Stimulated activated CD4-positive, alpha-beta T cell treated with anti-CD3 and anti-CD28 coated beads, TNF-alpha, amount 100 ng/mL, for 1 hour (primary cell): ENCODE measurements at places on chromosomes 12 and 14.

DNA sequence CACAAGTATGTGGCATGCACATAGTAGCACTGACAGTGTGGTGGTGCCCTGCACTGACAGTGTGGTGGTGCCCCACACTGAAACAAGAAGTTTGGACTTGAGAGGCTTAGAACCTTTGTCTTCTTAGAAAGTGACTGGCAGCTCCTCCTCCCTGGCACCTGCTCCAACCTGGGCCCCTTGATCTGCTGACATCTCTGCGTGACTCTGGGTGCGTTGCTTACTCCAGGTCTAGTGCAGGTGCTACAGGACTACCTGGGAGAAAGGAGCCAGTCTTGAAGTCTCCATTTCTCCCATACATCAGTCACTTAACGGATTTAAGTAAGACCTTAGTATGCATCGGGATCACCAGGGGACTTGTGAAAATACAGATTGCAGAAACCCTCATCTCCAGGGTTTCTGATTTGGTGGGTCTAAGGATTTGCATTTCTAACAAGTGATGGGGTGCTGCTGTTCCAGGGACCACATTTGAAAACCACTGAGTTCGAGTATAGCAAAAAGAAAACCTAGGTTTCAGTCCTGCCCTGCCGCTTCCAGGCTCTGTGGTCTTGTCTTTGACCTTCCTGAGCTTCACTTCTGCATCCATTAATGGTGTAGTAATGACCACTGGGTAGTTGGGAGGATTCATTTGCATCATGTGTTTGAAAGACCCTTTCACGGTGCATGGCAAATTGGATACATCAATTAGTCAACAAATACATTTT is 15.7 kb downstream of the NINJ2 start:
- DNase-seq = no peak

DNA sequence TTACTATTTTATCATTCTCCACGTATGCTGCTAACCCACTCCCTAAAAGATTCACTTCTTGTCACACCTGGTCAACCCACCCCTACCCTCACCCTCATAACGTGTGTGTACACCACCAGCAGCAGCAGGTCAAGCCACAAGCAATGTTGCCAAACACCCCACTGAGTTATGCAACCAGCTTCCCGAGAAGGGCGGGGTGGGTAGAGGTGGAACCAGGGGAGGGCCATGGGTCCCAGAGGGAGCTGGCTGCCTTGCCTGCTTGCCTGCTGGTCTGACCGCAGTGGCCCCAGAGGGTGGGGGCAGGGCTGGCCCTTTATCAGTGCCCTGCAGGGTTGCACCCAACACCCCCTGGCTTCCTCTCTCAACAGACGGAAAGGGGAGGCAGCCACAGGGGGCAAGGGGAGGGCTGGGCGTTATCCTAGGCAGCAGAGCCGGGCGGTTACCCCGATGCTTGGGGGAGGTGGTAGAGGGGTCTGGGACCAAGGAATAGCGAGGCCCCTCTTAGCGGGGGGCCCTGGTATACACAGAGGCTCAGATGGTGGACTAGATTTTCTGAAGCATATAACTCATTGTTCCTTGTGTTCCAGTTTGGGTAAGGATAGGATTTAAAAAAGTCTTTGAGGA is 3.5 kb upstream of the NFE2 start:
- DNase-seq = no peak

- DNase-seq = no peak
These were observed 8.9 kb downstream of the BICD1 start for GRCh38 chr12:32115404-32116104.

GRCh38 chr12:9926876-9927275 is 5.3 kb downstream of the CLEC2A start:
- no peak for DNase-seq

DNA sequence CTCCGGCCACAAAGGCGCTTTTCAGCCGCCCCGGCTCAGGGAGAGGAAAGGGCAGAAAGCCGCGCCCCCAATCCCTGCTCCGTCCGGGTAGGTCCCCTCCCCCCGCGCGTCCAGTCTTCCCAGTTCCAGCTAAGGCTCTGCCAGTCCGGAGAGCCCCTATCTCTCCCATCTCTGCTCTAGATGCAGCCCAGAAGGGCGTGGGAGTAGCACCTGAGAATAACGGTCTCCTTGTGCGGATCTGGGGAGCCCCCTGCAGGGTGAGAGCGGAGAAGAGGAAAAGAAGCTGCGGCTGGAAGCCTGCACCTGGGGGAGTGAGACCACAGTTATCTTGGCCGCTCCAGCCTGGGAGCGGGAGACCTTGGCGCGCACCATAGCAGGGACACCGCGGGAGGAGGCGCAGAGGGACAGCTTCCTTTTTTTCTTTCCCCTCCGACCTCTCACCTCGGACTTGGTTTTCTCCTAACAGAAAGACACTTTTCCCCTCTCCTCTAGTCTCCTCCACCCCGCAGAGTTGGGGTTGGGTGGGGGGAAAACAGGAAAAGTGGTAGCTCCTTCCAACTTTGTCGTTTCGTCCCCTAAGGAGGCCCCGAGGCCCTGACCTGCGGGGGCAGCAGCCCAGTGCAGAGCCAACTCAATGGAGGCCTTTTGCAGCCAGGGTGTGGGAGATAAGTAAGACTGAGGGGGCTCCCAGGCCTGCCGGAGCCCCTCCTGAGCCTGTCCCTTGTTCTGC is 2.4 kb downstream of the DHH start:
- DNase-seq = peak; percentile 50

GRCh38 chr12:69844836-69845235 is 19.8 kb downstream of the MYRFL start:
- no peak for DNase-seq

DNA sequence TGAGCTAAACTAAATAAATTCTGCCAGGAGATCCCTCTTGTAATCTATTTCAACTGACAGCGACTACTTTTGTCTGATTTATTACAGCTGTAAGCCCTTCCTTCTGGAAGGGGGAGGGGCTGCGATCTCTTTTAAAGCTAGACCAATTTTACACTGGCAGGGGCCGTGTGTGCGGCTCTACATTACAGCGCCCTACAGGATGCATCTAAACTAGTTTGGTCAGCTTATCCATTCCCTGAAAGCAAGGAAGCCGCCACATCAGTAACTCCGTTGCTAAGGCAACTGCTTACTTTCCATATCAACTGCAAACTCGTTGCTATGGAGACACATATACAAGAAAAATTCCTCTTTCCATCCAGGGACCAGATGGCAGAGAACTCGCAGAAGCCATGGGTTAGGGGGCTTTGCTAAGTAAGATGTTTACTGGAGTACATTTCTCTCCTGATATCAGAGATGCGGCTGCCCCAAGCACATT is 17.4 kb downstream of the FOXN3 start:
- no peak for DNase-seq

DNA sequence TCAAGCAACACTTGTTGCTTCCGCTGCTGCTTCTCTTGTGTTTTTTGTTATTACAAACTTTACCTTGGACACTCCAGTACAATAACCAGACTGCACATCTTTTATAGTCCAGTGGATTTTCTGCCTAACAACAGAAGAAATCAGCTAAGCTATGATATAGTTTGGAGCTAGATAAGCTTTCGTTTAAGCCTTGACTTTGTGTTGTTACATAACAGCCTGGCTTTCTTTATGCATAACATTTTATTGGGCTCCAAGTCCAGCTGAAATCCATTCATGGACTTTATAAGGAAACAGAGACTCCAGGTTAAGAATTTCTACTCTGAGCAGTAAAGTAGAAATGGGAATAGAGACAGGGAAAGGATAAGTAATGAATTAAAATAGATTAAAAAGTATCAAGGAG is 3.5 kb upstream of the DCN start:
- DNase-seq = no peak

GRCh38 chr14:52852810-52853521 is 61.6 kb upstream of the GNPNAT1 start:
- no peak for DNase-seq

GRCh38 chr12:108575199-108575912 is 13.0 kb downstream of the ISCU start:
- no peak for DNase-seq

- DNase-seq = no peak
These were observed 11.1 kb upstream of the CMAS start for GRCh38 chr12:22034709-22035506.

DNA sequence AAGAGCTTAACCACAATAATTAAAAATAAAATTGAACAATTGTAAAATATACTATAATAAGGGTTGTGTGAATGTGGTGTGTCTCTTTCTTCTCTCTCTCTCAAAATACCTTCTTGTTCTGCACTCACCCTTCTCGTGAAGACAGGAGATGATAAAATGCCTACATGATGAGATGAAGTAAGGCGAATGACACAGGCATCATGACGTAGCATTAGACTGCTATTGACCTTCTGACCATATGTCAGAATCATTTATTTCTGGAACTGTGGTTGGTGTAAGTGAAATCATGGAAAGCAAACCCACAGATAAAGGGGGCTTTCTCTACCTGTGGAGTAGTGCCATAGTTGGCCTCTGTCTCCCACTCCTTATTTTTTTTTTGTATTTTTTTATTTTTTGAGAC is 37.8 kb upstream of the NUAK1 start:
- DNase-seq = no peak

- peak; percentile 48 for DNase-seq
These were observed 1.8 kb downstream of the FBXL14 start for GRCh38 chr12:1592444-1593173.

GRCh38 chr14:57970594-57970993 is 104.7 kb upstream of the SLC35F4 start:
- DNase-seq = no peak

GRCh38 chr12:109517619-109518018 is 40.2 kb downstream of the UBE3B start:
- no peak for DNase-seq

DNA sequence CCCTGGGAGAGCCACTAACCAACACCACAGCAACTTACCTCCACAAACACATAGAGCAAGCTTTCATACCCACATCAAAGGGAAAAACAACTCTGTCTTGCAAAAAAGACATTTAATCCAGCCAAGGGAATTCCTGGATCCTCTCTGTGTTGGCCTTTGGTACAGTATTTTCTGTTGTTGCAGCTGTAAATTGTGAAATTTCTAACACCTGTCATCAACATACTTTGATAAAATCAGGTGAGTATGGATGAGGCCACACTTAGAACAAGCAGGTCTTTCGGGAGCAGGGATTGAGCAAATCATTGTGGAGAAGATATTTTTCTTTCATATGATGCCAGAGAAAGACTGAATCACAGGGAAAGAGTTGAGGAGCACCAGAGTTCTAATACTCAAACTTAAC is 89.3 kb downstream of the SPTSSA start:
- DNase-seq = no peak

GRCh38 chr12:62625228-62625627 is 158.6 kb downstream of the MON2 start:
- no peak for DNase-seq

DNA sequence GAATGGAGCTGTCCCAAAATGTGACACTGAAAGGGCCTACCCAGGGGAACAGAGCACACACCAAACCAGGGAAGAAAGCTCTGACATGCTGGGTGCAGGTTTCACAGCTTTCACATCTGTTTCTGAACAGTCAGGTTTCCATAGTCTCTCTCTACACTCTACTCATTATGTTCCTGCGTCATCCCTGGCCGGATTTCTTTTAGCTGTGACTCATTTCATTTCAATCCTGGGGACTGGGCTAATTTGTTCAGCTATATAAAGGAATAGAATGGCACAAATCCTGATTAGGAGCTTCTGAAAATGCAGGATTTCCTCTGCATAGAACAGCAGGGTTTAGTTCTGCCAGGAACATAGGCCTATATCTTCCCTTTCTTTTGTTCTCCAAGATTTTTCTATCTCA is 649.8 kb downstream of the RPS29 start:
- DNase-seq = no peak

GRCh38 chr12:15886372-15887042 is 4.3 kb downstream of the STRAP start:
- no peak for DNase-seq

DNA sequence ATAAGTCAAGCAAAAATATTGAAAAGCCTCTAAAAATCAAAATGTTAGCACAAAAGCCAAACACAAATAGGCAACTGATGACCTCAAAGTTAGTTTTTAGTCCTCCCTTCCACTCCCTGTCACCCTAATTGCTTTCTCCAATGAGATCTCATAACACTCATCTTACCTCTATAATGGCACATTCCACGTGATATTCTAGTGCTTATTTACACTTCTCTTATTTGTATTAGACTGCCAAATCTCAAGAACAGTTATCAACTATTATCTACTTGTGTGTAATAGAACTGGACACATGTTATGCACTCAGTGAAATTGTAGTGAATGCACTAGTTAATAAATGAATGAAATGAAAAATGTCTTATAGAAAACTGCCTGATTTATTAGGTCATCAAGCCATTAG is 55.5 kb upstream of the AVPR1A start:
- no peak for DNase-seq

DNA sequence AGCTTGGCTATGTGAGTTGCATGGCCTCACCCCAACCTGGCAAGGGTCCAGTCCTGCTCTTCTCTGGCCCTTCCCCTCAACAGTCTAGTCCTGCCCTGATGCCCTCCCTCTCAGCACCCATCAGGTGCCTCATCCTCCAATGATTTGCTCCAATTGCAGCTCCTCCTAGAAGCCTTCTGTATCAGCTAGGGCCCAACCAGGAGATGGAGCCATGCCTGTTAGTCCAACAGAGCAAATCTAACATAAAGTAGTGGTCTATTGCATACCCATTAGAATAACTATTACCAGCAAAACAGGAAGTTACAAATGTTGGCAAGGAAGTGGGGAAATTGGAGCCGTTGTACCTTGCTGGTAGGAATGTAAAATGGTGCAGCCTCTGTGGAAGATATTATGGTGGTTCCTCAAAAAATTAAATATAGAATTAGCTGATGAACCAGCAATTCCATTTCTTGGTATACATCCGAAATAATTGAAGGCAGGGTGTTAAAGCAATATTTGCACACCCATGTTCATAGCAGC is 163.5 kb downstream of the VRK1 start:
- no peak for DNase-seq

- no peak for DNase-seq
These were observed 4.6 kb downstream of the NUDT14 start for GRCh38 chr14:105176513-105176912.

- DNase-seq = no peak
These were observed 7.7 kb upstream of the DCP1B start for GRCh38 chr12:2011643-2012607.

DNA sequence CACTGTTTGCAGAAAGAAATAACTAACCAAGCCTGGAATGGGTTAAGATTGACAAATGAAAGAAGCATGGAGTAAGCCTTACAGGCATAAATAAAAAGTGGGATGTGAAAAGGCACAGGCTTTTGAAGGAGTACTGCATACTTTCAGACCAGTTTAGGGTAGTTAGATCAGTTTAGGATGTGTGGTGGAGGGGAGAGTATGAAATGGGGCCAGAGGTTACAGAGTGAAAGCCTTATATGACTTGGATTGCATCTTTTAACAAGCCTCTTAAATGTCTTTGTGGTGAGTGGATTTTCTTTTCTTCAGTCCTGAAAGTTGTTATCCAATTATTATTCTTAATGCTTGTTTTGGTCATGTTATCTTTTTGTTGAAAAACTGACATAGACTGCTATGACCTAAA is 52.2 kb upstream of the TRHDE start:
- DNase-seq = no peak

GRCh38 chr12:29725587-29726320 is 58.0 kb downstream of the TMTC1 start:
- no peak for DNase-seq

DNA sequence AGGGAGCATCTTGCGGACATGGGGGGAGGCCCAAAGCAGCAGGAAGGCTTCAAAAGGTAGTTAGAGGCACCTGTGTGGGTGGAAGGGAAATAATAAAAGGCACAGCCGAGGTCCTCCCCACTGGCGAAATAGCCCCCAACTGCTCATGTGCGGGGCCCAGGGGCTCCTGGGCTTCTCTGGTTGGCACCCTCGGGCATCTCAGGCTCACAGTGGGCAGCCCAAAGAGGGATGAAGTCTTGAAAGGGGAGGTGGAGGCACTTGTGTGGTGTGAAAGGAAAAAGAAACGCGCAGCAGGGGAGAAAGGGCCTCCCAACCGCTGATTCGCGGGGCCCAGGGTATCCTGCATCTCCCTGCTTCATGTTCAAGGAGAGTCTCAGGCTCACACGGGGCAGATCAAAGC is 579.4 kb downstream of the ALG10 start:
- no peak for DNase-seq
